ENCODE measurements at places on chromosomes 6 and 20.

- no peak for DNase-seq
Measured at GRCh38 chr6:30913721-30914075, 340 bp upstream of the VARS2 start.

DNA sequence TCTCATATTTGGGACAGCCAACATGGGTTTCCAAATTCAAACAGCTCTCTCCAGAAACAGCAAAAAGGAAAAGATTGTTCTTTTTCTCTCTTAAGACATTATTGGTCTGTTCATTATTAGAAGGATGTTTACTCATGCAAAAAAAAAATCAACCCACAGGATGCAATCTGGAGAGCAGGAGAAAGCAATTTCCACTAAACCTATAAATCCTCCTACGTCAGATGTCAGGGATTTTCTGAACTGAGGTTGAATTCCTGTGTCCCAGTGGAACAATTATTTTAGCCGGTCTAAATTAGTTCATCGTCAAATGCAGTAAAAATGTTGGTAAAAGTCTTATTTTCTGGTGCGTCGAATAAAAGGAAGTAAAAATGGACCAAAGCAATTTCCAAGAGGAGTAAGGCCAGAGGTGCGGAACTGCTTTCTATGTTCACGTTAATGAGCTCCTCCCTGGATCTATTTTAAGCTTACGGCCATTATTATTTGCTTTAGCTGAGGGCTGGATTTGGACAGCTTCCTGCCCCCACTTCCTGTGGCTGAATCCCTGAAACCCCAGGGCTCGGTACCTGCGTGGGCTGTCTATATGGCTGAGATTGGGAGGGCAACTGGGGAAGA lies at the start of gene GABRR1:
Gene GABRR1 (minus strand): TSS at position 60 of the 612 bp plus-strand sequence. CDS start 36 bp downstream, at position 24.
- DNase-seq: no peak

GRCh38 chr6:43723737-43724295 lies 36.2 kb upstream of the MRPS18A start:
- peak; percentile 52 for DNase-seq

GRCh38 chr6:29851190-29851589 lies 23.6 kb downstream of the HLA-G start:
- no peak for DNase-seq

DNA sequence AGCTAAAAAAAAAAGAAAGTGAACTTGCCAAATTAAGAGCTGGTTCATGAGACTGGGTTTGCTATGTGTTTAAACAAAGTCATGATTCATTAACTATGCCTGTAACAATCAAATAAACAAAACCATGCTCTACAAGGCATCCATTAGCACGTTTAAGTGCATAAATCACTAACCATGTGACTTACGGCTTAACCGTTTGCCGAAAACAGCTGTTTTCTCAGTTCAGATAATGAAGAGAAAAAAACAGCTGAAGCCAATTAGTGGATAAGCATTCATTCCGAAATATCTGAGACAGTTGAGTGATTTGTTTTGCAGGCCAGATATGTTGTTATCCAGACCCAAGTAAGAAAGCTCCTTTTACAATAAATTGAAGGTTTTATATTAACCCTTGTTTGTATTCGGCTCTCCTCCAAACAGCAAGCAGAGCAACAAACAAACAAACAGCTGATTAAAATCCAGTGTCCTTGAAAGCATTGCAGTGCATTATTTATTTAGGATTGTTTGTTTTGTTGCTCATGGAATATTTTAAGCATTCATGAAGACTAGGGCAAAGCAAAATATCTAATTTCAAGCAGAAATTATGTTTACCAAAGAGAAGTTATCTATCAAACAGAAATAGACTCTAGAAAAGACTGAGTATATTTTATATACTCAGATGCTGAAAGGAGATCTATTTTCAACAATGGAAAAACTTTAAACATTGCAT lies 343.5 kb downstream of the RFPL4B start:
- DNase-seq: no peak
